ENCODE measurements at places on chromosomes 3 and 15. TPM values are rescaled to one million over a fixed set of nuclear protein-coding genes. Genes with fewer than 3 reads are reported as not detected.

SLC30A4 gene
- 5.7 TPM for total RNA-seq

GPR15 gene
- not detected for total RNA-seq

INKA1 gene
- total RNA-seq, result 20.1 TPM

KNG1 gene
- total RNA-seq, result not detected

DGKG gene
- not detected for total RNA-seq

SPPL2A gene
- 57.5 TPM for total RNA-seq

GPR156 gene
- 0.35 TPM for total RNA-seq

ZNF106 gene
- 56.6 TPM for total RNA-seq

WDR93 gene
- not detected for total RNA-seq

GALNT15 gene
- total RNA-seq, result not detected

GP9 gene
- not detected for total RNA-seq

CFAP100 gene
- not detected for total RNA-seq

EFCC1 gene
- total RNA-seq, result not detected

CLDN16 gene
- total RNA-seq, result not detected

RETNLB gene
- total RNA-seq, result not detected

SMAD6 gene
- not detected for total RNA-seq

LRRC34 gene
- 1.7 TPM for total RNA-seq

CSPG4 gene
- total RNA-seq, result 6.0 TPM

C3orf49 gene
- not detected for total RNA-seq

AADACL2 gene
- total RNA-seq, result not detected

FBXW12 gene
- total RNA-seq, result not detected

NUDT16 gene
- 8.0 TPM for total RNA-seq

UACA gene
- 45.8 TPM for total RNA-seq

SEMA3G gene
- 0.21 TPM for total RNA-seq

PIK3CB gene
- 22.9 TPM for total RNA-seq

CCDC54 gene
- total RNA-seq, result not detected

LSAMP gene
- total RNA-seq, result not detected

C3orf22 gene
- not detected for total RNA-seq

GDPGP1 gene
- total RNA-seq, result 1.3 TPM

TMEM207 gene
- not detected for total RNA-seq

SYNM gene
- 0.21 TPM for total RNA-seq

IREB2 gene
- total RNA-seq, result 22.1 TPM

COL6A5 gene
- not detected for total RNA-seq

PRR20G gene
- not detected for total RNA-seq

KLF15 gene
- not detected for total RNA-seq

PLA2G4E gene
- total RNA-seq, result 0.14 TPM

RUVBL1 gene
- 98.5 TPM for total RNA-seq

ECE2 gene
- not detected for total RNA-seq

SPINT1 gene
- total RNA-seq, result 121 TPM

PAK6 gene
- total RNA-seq, result 14.1 TPM

KNL1 gene
- 32.8 TPM for total RNA-seq

CCR9 gene
- not detected for total RNA-seq

ARHGAP31 gene
- total RNA-seq, result 6.9 TPM

ARRDC4 gene
- total RNA-seq, result 9.0 TPM

EXD1 gene
- total RNA-seq, result not detected

GOLGA6D gene
- total RNA-seq, result not detected

ZDHHC23 gene
- 1.7 TPM for total RNA-seq

Measured in foreskin keratinocyte (primary cell).